IMR-90 (cell line): ENCODE measurements at places on chromosomes 5 and 9. TPM values are rescaled to one million over a fixed set of nuclear protein-coding genes. Genes with fewer than 3 reads are reported as not detected.

DNA sequence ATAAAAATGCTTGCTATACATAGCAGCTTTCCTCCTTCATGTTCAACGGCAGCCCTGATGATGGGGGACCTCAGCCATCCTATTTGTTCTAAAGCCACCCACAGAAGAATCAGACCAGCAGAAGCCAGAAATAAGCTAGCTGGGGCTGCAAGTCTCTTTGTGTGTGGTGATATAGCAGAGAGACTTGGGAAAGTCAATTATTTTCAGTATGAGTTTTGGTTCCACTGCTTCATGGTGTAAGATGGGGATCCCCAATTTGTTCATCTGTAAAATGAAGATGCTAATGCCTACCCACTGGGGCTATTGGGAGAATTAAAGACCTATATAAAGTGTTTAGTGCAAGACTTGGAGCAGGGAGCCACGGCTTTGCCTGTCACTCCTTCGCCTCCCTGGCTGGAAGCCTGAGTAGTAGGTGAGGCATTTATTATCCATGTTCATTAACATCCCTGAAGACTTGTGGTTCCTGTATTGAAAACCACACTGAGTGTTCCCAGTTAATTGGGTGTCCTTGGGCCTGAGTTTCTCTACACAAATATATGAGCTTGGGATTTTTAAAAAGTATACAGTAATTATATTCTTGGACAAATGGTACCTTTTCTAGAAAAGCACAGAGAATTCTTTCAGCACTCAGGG, 210.1 kb upstream of the SLC24A2 start:
- peaks cover 3% of the 10 kb centered on the region for H3K27me3 ChIP-seq
- H3K36me3 ChIP-seq = no peaks in the 10 kb centered on the region
- no peak overlapping the region for H3K4me3 ChIP-seq
- no peak for DNase-seq
- H3K27ac ChIP-seq = no peak overlapping the region; the same call in 1 of the 2 replicates

GRCh38 chr9:112028242-112029221, 131.9 kb downstream of the UGCG start:
- H3K27me3 ChIP-seq = no peaks in the 10 kb centered on the region
- H3K4me3 ChIP-seq = no peak overlapping the region
- 0 out of 2 replicates have a peak overlapping the region, but pooled peaks have one; percentile 47 for H3K27ac ChIP-seq
- no peaks in the 10 kb centered on the region for H3K36me3 ChIP-seq

ADAMTSL1 gene
- 49.2 and 62.2 TPM in 2 replicates for total RNA-seq

MYOT gene
- total RNA-seq = not detected in 2 replicates

DNA sequence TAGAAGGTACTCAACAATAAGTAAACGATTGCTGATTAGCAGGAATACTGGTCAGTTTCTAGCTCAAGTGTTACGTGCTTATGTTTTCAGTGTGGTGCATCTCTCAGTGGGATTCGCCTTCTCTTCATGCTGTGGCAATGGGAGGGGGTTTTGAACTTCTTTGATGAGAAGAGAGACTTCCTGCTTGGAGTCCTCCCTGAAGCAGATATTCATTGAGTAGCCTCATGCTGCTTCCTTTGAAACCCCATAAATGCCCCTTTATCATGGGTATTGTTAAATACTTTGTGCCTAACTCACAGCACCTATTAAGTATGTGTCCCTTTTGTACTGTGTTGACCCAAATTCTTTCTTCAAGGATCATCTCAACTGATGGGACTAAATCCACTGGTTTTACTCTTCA, 116.5 kb downstream of the DOCK8 start:
- H3K4me3 ChIP-seq = no peak overlapping the region
- H3K4me1 ChIP-seq = no peaks in the 10 kb centered on the region
- H3K27ac ChIP-seq = no peak overlapping the region
- H3K27me3 ChIP-seq = no peaks in the 10 kb centered on the region
- H3K36me3 ChIP-seq = no peaks in the 10 kb centered on the region

ENG gene
- 3.6 and 4.2 TPM in 2 replicates for total RNA-seq

GRCh38 chr5:6435356-6435755, 13.3 kb upstream of the UBE2QL1 start:
- no peaks in the 10 kb centered on the region for H3K27me3 ChIP-seq
- H3K4me1 ChIP-seq = no peaks in the 10 kb centered on the region
- H3K4me3 ChIP-seq = no peak overlapping the region
- no peaks in the 10 kb centered on the region for H3K36me3 ChIP-seq
- no peak for DNase-seq

GRCh38 chr5:65055938-65056337, 287.2 kb downstream of the CWC27 start:
- no peaks in the 10 kb centered on the region for H3K27me3 ChIP-seq
- no peak overlapping the region for H3K27ac ChIP-seq
- no peak overlapping the region for H3K4me3 ChIP-seq

- DNase-seq = no peak
- peaks cover 19% of the 10 kb centered on the region for H3K27me3 ChIP-seq
- H3K4me1 ChIP-seq = no peaks in the 10 kb centered on the region
- no peak overlapping the region for H3K27ac ChIP-seq
- no peaks in the 10 kb centered on the region for H3K36me3 ChIP-seq
Measured at GRCh38 chr5:176769911-176770310, 40.4 kb upstream of the UNC5A start.

ENHO gene
- not detected in 2 replicates for total RNA-seq
